ENCODE measurements at places on chromosomes 1 and 21.
A peak's percentile ranks its signal among the peaks of the same experiment; 100 is the strongest.

- no peak for DNase-seq
Measured at GRCh38 chr21:45366476-45366875, 38.5 kb upstream of the COL18A1 start.

- no peak for DNase-seq
Measured at GRCh38 chr1:201515062-201515750, 8.3 kb upstream of the CSRP1 start.

DNA sequence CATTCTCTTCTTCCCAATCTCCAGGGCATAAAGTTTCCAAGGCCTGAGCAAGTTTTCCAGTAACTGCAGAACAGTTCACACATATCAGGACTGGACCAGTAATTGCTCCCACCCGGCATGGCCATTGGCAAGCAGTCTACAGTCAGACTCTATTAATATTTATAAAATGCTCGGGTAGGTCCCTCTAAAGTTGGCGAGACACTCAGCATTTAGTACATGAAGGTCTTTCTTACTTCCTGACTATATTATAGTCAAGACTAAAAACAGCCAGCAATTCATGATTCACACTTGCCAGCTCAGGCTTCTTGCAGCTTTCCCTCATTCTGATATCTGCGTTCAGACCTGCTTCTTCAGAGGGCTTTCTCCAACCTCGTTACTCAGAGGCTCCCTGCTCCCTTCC lies 25.4 kb downstream of the GADD45A start:
- no peak for DNase-seq

DNA sequence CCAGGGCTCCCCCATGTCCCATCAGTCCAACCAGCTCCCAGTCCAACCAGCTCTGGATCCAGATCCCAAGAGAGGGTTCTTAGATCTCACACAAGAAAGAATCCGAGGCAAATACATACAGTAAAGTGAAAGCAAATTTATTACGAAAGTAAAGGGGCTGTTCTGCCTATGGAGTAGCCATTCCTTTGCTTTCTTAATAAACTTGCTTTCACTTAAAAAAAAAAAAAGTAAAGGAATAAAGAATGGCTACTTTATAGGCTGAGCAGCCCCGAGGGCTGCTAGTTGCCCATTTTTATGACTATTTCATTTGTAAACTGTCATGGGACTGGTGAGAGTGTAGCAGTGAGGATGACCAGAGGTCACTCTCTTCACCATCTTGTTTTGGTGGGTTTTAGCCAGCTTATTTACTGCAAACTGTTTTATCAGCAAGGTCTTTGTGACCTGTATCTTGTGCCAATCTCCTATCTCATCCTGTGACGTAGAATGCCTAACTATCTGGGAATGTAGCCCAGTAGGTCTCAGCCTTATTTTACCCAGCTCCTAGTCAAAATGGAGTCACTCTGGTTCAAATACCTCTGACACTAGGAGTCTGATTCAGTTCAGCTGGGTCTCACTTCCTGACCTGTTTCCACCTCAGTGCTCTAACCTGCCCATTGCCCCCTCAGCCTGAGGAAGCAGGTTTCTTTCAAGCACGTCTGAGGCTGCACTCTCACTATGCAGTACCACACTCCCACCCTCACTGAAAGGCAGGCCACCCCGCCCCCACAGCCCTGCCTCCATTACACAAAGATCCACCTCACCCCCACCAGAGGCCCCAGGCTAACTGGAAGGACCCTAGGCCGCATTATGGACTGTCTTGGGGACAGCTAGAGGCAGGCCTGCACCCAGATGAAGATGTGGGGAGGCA lies 26.5 kb upstream of the ATP2B4 start:
- DNase-seq = no peak

DNA sequence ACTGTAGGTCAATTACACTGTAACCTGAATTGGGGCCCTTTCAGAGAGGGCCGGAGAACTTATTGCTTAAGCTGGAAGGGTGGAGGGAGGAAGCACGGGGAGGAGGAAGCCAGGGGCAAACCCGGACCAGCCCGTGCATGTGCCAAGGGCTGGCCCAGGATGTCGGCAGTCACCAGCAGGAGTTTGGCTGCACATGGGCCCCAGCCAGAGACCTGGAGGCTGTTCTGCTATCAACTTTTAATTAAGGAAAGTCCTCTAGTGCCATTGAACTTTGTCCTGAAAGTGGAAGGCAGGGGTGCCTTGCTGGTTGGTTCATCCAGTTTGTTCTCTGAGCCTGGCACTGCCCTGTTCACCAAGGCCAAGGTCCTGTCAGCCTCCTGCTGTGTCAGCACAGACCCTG lies 200.8 kb upstream of the VAMP3 start:
- DNase-seq = no peak

- no peak for DNase-seq
Measured at GRCh38 chr1:17475752-17476151, 36.3 kb upstream of the RCC2 start.

GRCh38 chr1:3031401-3032221 lies 10.3 kb downstream of the ACTRT2 start:
- no peak for DNase-seq

DNA sequence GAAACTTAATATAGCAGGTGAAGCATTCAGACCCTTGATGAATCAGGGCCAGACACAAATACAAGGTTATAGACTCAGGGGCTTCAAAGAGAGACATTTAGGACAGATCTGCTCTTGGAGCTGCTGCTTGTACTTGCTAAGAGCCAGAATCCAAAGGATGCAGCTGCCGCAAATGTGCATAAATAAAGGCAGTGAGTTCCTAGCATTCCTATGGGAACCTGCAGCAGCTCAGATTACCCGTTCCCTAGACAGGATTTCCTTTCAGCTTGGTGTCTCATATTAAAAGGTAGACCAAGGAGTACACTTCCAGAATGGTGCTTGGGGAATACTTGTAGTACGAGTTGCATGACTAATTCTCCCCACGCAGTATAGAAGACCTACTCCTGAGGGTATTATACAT lies 9.7 kb upstream of the LRRC53 start:
- no peak for DNase-seq

- no peak for DNase-seq
Measured at GRCh38 chr1:152473887-152474537, 36.6 kb upstream of the LCE5A start.

GRCh38 chr1:13523780-13524477 lies 10.1 kb upstream of the LRRC38 start:
- DNase-seq = no peak

- DNase-seq = peak; percentile 39
Measured at GRCh38 chr1:116006486-116006964, 30.2 kb downstream of the SLC22A15 start.

DNA sequence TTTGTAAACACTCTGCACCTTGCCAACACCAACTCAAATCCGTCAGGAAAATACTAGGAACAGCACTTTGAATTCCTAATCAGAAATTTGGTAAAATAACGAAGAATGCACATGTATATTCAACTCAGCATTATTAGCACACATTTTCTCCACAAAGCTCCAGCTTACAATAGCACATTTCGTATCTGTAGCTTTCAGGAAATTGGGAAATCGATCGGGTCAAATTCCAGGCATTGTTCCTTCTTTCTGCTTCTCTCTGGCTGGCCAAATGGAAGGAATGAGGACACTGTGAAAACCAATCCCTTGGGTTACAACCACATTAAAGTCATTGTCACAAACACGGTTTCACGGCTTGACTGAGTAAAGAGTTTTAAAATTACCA lies 58.6 kb downstream of the NPHP4 start:
- DNase-seq = no peak

GRCh38 chr1:1000357-1001056 lies 610 bp upstream of the HES4 start:
- peak; percentile 75 for DNase-seq

DNA sequence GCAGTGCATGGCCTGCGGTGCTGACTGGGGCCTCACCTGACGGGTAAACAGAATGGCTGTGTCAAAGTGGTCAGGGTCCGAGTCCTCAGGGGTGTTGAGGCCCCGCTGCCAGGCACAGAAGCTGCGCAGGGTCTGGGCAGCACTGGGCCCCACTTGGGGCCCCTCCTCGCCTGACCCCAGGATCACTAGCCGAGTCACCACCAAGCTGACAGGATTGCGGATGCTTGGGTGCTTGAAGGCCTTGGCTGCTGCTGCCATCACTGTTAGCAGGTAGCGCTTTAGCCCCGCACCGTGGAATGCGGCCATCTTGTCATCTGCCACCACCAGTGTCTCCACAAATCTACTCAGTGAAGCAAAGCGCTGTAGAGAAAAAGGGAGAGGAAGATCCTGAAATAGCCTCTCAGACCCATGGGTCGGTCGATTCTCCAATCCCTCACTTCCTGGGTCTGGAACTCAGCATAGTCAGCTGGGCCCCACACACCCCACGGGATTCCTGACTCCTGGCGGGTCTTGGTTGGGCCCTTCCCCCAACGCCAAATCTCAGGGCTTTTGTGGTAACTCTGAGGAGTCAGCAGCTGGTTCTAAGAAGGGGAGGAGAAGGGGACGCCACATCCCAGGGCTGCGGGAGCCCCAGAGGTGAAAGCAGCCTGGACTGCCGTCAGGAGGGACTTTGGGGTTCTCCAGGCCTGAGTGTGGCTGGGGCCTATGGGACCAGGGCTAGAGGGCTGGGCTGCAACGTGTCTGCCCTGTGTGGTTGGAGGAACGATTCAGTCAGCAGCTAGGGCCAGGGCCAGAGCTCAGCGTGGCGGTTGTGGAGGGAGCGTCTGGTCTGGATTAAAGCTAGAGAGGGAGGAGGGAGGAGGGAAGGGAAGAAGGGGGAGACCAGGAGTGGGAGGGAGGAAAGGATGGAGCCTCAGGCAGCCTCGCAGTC lies 2.1 kb downstream of the ADAMTS4 start:
- no peak for DNase-seq

- no peak for DNase-seq
Measured at GRCh38 chr1:23422941-23423340, 1.6 kb downstream of the TCEA3 start.

GRCh38 chr1:229941160-229941559 lies 125.9 kb upstream of the GALNT2 start:
- DNase-seq = no peak

GRCh38 chr1:112557385-112557784 lies 48.6 kb downstream of the WNT2B start:
- DNase-seq = no peak

GRCh38 chr1:151713874-151714273 lies 2.7 kb downstream of the CELF3 start:
- no peak for DNase-seq

DNA sequence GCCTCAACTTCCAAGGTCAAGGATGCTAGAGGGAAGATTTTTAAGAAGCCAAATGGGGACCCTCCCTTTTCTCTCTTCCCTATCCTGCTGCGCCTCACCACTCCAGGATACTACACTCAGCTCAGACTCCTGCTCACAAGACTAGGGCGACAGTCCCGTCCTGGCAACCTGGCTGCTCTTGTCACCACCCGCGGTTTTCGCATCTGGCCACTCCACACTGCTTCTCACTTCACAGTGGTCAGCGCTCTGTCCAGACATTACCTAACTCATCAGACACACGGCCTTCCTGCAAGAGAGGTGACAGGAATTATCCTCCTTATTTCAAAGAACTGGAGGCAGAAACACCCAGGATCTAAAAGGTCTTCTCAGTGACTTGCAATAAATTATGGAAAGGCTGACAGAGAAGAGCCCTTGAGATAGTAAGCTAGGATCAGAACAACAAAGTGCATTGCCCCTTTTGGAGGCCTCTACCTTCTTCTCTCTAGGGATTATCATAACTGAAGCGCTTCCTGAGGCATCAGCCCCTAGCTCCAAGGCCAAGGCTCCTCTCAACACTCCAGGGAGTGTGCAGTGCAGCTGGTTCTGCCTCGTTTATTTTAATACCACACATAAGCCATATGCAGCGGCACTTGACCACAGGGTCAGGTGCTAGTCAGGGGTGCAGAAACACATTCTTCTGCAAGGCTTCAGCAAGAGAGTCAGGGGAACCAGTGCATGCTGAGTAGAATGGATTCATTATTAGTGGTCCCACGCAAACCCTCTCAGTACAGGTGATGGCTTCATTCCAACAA lies 41.9 kb downstream of the ASTN1 start:
- no peak for DNase-seq

DNA sequence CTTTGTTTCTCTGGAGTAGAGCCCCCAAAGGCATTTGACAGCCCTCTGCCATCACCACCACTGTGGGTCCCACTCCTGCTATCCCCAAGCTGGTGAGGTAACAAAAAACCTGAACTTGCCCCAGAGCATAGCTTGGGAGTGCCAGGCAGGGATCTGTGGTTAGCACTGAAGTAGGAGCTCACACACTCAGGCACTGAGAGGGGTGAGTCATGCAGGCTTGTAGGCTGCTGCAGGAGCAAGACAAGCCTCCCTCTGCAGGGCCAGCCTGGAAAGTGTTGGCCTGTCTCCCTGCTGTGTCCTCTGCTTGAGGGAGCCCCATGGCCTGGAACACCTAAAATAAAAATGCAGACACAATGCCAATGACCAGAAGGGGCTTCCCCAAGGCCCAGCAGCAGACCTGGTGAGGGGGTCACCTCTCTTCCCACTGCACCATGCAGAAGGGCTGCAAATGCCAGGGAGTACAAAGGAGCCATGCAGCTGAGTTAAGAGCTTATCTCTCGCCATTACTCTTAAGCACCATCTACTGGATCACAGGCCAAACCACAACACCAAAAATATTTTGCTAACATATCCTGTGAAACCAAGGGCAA lies 108.9 kb upstream of the POGK start:
- no peak for DNase-seq

DNA sequence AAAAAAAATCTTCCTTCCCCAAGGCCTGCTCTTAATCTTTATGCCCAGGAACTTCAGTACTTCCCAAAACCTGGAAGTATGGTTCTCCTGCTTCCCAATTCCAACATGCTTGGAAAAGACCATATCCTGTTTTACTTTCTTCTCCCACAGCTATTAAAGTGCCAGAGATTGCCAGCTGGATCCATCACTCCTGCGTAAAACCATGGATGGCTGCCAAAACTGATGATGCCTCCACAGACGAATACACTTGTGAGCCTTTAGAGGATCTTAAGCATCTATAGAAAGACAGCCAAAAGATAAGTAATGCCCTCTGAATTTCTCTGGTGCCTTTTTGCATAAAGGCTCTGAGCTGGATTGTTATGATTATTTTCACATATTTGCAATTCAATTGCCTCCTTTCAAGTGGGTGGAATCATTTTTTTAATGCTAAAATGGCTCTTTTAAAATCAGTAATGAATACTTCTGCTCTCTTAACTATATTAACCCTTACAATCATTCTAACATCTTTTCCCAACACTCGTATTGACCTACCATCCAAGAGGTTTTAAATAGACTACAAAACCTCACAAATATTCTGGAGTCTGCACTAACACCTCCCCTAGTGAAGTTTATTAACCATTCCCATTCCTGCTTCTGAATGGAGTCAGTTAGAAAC lies 1807.8 kb downstream of the BRINP3 start:
- no peak for DNase-seq

DNA sequence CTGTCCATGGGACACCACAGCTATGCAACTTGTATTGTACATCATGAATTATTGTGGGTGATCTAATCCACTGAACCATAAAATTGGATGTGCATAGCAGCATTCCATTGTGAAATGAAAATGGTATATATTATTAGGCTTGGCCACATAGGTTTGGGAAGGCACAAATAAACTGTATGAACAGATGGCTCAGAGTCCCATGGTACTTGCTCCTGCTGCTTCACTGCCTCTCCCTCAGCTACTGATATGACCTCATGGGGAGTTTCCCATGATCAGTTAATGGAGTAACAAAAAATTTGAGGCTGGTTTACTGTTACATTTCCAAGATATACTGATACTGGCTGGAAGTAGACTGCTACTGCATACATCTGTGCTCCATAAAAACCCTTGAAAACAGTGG lies 152.7 kb upstream of the NEGR1 start:
- no peak for DNase-seq

- DNase-seq = no peak
Measured at GRCh38 chr1:213291526-213291925, 240.5 kb downstream of the RPS6KC1 start.

- DNase-seq = no peak
Measured at GRCh38 chr1:225476538-225476988, 48.7 kb upstream of the LBR start.
